Substantia nigra (tissue), 51 donors: ENCODE measurements at places on chromosomes 16 and 17.
A peak's percentile ranks its signal among the peaks of the same experiment; 100 is the strongest.

DNA sequence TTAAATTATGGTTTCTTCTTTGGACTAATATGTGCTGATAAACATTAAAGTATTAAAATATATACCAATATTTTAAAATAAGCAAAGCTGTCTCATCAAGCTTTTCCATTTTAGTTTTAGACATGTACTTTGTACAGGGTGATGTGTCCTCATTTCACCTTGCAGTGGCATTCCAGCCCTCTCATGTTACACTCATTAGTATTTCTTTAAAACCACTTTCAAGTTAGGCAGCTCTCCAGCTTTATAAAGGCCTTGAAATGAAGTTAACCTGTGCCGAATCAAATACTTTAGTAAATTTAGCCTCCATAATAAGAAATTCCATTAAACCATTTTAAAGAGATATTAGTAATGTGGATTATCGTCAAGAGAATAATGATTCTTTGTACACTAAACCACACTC is 107.6 kb upstream of the HLF start:
- no peak for DNase-seq

DNA sequence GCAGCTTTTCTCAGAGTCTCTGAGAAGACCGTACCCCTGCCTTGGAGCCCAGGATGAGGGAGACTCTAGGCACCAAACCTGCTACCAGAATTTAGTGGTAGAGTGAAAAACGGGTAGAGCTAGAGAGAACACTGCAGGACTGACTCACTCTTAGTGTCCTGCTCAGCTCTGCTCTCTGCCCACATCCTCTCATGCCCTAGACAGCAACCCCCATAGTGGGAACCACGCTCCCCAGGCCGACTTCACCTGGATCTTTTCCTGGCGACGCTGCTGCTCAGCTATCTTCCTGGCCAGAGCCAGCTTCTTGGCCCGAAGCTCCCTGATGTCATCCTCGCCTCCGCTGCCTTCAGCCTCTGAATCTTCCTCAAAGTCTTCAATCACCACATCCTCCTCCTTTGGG is 26.7 kb downstream of the HIC1 start:
- no peak for DNase-seq

- no peak for DNase-seq
Measured at GRCh38 chr16:68985268-68985667, 120.2 kb upstream of the HAS3 start.

DNA sequence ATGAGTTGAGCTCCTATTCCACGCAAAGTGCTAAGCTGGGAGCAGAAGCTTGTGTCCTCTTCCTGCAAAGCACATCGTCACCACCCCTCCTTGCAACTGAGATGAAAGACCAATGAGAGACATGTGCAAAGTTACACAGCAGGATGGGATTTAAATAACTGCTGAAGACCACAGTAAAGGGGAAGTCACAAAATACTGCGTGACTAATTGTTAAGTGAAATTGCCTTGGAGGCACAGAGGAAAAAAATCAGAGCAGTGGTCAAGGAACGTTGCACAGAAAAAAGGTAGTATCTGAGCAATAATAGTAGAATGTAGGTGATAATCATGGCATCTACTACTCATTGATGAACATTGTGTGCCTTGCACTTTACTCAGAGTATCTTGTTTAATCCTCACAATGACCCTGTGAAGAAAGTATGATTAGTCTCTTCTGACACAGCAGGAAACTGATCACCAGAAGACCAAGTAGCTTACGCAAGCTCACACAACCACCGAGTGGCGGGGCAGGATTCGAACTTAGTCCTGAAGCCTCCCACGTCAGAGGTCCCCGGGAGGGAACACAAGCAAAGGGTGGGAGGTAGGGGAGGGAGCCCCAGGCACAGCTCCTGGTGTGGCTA is 15.4 kb upstream of the MYO18A start:
- DNase-seq: no peak

DNA sequence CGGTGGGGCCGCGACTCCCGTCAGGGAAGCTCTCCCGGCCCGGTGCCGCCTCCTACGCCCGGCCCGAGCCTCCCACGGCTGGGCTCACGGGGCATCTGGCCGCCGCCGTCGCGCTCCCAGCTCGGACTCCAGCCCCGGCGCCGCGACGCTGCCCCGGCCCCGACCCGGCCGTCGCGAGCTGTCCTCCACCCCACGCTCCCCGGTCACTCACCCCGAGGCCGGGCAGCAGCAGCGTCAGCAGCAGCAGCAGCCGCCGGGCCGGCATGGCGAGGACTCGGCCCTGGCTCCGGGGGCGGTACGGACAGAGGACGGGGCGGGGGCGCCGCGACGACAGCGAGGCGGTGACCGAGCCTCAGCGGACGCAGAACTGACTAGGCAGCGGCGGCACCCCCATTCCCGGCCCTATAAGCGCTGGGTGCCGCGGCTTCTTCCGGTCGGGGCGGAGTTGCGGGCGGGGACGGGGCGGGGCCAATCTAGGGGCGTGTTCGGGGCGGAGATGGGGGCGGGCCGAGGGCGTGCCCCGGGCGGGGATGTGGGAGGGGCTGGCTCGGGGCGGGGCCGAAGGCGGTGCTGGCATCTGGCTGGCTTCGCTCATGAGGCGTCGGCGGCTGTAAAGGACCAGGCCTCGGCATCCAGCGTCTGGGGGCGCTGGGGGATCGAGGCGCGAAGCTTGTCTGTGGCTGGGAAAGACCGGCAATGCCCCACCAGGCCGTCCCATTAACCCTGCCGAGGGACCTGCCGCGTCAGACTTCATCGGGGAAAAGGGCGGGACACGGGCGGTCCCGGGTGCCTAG is at the start of gene ERN1:
Gene ERN1, minus strand, starts transcription at position 380 of the 794 bp plus-strand sequence. Its CDS starts 115 bp downstream, at position 265.
- peak; percentile 95 for DNase-seq

DNA sequence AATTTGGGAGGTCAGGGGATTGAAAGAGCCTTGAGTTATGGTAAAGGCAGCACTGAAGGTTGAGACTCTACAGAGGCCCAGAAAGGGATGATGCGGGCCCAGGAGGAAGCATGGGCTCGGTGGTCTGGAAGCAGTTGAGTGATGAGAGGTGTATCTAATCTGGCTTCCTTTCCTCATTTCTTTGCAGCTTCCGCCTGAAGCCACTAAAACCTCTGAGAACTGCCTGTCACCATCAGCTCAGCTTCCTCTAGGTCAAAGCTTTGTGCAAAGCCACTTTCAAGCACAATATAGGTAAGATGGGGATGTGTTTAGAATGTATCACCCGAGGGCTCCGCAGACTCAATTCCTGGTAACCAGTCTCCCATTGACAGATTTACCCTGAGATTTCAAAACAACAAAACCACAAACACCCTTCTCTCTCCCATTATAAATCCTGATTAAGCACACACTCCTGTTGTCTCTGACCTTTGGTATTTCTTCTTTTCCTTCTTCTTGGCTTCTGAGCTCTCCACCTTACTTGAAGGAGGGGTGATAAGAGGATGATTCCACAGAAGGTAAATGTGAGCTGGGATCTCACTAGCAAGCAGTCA is 21.2 kb downstream of the USP43 start:
- DNase-seq: no peak
